GM23338 (cell line): ENCODE measurements at places on chromosomes 2 and 18. TPM values are rescaled to one million over a fixed set of nuclear protein-coding genes. Genes with fewer than 3 reads are reported as not detected.

DNA sequence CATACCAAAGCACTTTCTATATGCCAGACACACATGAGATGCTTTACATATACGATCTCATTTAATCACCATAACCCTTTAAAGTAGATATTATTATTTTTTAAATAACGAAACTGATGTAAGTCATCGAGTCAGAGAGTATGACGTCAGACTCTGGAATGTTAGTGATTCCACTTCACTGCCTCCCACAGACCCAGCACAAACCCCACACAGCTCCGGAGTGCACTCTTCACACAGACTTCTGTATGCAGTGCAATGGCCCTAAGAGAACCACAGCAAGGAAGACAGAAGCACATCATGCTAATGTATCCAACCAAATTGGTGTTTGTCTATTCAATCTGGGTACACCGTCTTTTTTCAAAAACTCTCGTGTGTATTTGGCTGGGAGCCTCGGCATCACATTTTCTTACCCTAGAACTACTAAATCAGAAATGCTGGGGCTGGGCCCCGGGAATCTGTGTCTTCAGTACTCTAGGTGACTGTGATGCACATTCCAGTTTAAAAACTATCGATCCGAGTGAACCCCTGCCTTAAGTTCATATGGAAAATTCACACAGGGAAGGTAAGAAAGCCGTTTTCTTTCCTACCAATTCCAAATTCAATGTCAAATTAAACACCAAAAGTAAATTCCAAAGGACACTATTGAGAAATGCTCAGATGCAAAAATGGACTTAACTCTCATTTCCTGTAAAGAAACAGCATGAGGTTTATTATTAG, 117.7 kb upstream of the ACVR1C start:
- peak; percentile 16 for DNase-seq

GRCh38 chr2:236743039-236743920, 173.7 kb downstream of the ACKR3 start:
- no peak for DNase-seq

GRCh38 chr18:7177116-7177744, 53.7 kb upstream of the LRRC30 start:
- peak; percentile 72 for DNase-seq

GRCh38 chr2:85448461-85449213, 30.1 kb downstream of the SH2D6 start:
- DNase-seq, result no peak

DNA sequence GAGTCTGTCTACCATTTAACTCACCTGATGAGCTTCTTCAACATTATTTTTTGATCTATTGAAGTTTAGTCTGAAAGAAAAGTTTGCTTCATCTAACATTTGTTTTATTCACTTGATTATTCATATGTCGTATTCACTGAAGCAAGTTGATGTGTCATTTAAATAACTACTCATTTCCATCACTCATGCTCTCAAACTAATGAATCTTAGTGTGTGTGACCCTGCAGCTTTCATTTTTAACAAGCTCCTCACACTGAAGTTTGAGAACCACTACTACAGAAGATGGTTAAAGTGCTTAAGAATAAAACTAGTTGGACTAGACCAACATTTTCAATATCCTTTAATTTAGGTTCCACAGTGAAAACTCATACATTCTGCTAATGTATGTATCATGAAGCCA, 1.8 kb upstream of the ABI2 start:
- no peak for DNase-seq

GRCh38 chr18:59484131-59484530, 125.1 kb upstream of the LMAN1 start:
- no peak for DNase-seq

- no peak for DNase-seq
These were observed 50.5 kb downstream of the ZFP36L2 start for GRCh38 chr2:43175876-43176275.

DNA sequence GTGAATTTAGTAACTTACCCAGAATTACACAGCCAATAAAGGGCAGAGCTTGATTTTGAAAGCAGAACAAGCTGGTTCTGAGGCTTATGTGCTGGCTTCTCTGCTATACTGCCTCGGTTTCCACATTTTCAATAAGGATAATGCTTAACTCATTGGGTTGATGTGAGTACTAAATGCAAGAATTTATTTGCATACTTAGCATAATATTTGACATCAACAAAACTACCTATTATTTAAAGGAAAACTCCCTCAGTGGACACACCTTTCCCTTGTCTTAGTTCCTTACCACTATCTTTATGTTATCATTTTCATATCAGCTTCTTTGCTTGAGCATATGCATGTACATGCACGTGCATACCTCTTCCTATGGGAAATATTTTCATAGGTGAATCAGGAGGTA, 3.0 kb upstream of the TGFA start:
- no peak for DNase-seq

DNA sequence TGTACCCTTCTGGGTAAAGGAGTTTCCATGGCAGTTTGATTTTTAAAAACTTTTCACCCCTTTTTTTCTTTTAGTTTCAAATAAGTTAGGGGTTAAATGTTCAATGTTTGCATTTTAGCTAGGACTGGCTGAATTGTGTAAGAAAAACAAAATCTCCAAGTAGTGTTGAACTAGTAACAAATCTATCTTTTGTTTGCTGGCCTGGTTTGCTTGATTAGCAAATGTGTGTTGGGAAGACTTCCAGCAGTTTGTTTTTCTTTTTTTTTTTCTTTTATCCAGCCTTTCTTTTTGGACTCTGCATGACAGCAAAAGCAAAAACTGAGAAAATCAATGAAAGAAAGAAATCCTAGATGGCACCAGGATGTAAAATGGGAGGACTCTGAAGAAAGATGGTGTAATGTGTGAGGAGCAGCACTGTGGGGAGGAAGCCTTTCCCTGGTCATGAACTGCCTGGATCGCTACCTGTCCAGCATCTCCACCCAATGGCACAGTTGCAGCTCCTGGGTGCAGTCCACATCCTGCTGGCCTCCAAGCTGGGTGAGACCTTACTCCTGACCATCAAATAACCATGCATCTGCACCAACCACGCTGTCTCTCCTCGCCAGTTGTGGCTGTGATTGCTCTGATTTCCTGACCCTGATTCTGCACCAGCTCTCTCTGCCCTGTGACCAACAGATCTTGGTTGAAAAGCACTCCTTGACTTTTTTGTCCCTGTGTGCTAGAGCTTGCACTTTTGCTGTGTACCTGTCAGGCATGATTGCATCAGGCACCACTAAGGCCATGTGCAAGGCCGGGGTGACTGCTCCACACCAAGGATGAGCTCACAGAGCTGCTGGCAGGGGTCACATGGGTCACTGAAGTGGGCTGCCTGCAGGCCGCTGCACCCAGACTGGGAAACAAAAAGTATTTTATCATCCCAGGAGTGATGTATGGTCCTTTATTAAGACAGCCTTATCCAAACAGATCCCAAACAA, 71.2 kb upstream of the ZNF236 start:
- no peak for DNase-seq

DNA sequence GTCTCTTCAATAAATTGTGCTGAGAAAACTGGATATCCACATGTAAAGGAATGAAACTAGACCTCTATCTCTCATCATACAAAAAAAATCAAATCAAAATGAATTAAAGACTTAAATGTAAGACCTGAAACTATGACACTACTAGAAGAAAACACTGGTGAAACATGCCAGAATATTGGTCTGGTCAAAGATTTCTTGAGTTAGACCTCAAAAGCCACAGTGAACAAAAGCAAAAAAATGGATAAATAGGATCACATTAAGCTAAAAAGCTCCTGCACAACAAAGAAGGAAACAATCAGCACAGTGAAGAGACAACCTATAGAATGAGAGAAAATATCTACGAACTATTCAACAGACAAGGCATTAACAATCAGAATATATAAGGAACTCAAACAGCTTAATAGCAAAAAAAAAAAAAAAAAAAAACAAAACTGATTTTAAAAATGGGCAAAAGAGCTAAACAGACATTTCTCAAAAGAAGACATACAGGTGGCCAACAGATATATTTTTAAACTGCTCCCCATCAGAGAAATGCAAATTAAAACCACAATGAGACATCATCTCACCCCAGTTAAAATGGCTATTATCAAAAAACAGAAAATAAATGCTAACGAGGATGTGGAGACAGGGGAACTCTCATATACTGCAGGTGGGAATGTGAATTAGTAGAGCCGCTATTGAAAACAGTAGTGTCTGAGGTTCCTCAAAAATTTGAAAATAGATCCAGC, 66.3 kb downstream of the NCKAP1 start:
- no peak for DNase-seq

GRCh38 chr2:45885171-45885621, 233.7 kb downstream of the PRKCE start:
- DNase-seq, result no peak

Gene HOXD13
- 0.47 TPM in 1 of 2 replicates, not detected in the other for total RNA-seq

Gene PLGLB2
- 1.0 TPM in 1 of 2 replicates, not detected in the other for total RNA-seq

Gene RGPD3
- 0.28 and 0.50 TPM in 2 replicates for total RNA-seq
